ENCODE measurements at places on chromosomes 4 and X.

- no peak for DNase-seq
These were observed 88.8 kb upstream of the FAM9B start for GRCh38 chrX:9122519-9123245.

GRCh38 chr4:39339968-39340367 is 26.2 kb downstream of the RFC1 start:
- no peak for DNase-seq

DNA sequence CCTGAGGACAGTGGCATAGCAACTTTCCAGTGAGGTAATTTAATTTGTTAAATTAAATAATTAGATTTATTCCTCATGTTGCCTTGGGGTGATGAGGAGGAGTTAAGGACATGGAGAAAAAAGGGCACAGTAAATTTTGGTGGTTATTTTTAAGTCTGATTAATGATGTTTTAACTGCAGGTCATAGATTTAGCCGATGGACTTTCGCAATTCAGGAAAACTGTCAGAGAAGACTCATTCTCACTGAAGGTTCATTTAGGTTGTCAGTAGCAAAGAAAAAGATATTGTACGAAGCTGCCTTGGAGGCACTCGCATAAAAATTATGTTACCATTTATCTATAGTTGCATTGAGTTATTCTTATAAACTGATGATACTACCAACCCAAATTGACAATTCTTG is 164.2 kb upstream of the PITX2 start:
- DNase-seq, result no peak

- no peak for DNase-seq
These were observed 743.3 kb upstream of the SLIT2 start for GRCh38 chr4:19508442-19508841.

DNA sequence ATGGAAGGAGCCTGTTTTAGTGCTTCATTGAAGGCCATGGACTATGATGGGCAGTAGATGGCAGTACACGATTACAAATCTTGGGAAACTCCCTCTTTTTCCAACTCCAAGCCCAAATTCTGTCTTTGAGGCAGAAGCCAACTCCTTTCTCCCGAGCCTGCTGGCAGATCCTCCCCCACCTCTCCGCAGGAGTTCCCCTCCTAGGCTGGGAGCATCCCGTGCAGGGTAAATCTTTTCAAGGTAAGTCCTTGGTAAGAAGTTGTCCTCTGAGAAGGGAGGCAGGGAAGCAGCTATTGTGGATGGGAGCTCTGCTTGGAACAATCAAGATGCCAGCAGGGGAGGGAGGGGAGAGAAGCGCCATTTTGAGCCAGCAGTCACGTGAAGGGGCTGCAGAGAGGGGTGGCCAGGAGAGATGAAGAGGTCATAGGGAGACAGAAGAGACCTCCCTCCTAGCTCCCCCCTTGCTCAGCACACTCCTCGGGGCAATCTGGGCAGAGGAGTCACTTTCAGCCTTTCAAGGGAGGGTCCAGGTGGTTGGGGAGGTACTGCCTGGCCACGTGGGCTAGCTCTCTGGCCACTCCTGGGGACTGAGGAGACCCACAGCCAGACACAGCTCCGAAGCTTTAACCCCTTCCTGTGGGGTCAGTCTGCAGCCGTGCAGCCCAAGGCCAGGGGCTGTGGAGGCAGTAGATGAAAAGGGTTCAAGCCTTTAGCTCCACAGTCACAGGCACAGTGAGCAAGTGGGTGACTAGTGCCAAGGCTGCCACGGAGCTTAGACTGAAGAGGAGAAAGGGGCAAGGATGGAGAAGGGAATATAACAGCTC is 9.6 kb downstream of the CC2D2A start:
- DNase-seq, result peak; percentile 81

GRCh38 chr4:160894809-160895208 is 1269.0 kb downstream of the FSTL5 start:
- no peak for DNase-seq

DNA sequence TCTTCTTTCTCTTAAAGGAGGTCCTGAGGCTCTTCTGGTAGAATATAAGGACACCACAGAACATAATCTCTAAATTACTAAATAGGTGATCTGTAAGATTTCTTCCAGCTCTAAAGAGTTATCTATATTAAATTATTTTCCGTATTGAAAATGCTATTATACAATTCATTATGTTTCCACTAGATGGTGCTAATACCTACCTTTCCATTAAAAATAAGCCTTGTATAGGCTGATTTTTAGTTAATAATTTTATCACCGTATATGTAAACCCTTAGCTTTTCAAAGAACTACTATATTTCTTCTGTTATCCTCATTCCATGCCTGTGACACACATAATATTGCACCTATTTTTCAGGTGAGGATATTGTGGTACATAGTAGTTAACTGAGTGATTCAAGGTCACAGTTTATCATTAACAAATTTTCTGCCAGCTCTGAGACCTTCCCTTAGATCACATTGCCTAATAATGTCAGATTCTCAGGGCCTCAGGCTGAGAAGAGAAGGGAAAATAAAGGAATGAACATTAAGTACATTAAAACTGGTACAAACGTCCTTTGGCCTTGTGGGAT is 138.8 kb downstream of the TEX11 start:
- peak; percentile 15 for DNase-seq

- DNase-seq, result no peak
These were observed 113.5 kb upstream of the TMEM164 start for GRCh38 chrX:109889289-109890006.

- DNase-seq, result peak; percentile 38
These were observed at the start of gene NAP1L2 for GRCh38 chrX:73214426-73215094. Gene NAP1L2, minus strand, starts transcription at chrX:73214851. Its CDS starts 359 bp downstream, at chrX:73214492.

- no peak for DNase-seq
These were observed 116.9 kb upstream of the GALNT7 start for GRCh38 chr4:173051716-173052115.

DNA sequence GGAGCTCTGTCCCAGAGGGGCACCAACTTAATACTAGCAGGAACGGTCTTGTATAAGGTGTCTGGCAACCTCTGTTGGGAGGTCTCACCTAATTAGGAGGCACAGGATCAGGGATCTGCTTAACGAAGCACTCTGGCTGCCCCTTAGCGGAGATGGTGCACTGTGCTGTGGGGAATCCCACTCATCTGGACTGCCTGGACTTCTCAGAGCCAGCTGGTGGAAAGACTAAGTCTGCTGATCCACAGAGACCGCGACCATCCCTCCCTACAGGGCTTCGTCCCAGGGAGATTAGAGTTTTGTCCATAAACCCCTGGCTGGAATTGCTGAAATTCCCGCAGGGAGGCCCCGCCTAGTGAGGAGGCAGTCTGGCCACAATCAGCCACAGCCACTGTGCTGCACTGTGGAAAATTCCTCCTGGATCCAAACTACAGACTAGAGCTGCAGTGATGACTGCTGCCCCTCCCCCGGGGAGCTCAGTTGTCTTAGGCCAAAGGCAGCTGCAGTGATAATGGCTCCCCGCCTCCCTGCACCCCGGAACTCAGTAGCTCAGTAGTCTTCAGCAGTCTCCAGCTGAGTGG is 22.0 kb upstream of the ZCCHC4 start:
- no peak for DNase-seq

DNA sequence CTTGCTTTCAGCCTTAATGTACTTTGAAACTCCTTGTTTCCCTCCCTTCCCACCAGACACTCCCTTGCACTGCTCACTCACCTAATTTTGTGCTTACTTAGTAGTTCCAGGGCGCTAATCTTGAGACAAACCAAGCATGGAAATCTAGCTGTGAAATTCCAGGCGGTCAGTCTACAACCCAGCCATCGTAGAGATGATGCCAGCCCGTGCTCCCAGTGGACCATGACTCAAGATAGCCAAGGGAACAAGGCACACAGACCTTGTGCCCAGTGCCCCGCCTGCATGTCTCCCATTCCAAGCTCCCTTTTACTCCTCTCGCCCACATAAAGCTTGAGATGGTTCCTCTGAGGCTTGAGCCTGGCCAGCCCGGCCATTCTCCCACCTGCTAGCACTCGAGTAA is 11.1 kb downstream of the TREX2 start:
- no peak for DNase-seq

DNA sequence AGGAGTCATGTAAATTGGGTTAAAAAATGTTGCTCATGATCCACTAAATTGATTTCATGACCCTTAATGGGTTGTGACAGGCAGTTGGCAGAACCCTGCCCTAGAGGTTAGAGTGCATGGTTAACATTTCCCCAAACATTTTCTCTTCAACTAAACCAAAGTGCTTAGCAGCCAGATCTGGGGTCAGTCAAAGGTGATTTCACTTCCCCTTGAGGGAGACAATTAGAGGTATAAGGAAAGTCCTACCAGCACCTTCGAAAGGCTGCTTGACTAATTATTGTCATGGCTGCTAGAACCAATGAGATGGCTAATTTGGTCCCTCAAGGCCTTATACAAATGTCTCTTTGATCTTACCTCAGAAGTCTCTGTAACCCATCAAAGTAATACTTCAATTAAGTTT is 30.9 kb upstream of the INTS6L start:
- no peak for DNase-seq

- no peak for DNase-seq
These were observed 1282.3 kb upstream of the TENM3 start for GRCh38 chr4:180960743-180961401.

GRCh38 chr4:1177274-1178141 is 5.1 kb upstream of the SPON2 start:
- no peak for DNase-seq

- no peak for DNase-seq
These were observed 88.4 kb downstream of the AFF2 start for GRCh38 chrX:148588649-148589310.

GRCh38 chrX:143429131-143429530 is 88.1 kb downstream of the SPANXN3 start:
- DNase-seq, result no peak

- DNase-seq, result no peak
These were observed 6.1 kb upstream of the SH3BP2 start for GRCh38 chr4:2786794-2787229.

DNA sequence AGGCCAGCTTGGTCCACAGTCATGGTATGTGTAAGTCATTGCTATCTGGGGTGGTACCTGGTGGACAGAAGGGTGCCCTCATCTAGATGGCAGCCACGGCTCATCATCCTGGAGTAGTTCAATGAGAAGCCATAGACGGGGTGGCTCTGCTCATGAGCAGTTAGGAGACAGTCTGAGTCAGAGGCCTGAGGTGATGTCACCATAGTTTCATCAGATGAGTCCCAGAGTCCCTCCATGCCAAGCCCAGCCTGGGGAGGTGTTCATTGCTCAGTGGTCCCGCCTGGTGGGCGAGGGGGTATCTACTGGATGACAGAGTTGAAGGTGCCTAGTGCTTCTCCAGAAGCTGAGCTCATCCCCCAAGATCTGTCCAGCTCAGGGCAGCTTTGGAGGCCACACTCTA is 49.8 kb downstream of the DLG3 start:
- no peak for DNase-seq

- DNase-seq, result no peak
These were observed 678 bp downstream of the DNAAF6 start for GRCh38 chrX:107207089-107207488.

GRCh38 chr4:144709159-144709558 is 63.2 kb downstream of the HHIP start:
- no peak for DNase-seq

DNA sequence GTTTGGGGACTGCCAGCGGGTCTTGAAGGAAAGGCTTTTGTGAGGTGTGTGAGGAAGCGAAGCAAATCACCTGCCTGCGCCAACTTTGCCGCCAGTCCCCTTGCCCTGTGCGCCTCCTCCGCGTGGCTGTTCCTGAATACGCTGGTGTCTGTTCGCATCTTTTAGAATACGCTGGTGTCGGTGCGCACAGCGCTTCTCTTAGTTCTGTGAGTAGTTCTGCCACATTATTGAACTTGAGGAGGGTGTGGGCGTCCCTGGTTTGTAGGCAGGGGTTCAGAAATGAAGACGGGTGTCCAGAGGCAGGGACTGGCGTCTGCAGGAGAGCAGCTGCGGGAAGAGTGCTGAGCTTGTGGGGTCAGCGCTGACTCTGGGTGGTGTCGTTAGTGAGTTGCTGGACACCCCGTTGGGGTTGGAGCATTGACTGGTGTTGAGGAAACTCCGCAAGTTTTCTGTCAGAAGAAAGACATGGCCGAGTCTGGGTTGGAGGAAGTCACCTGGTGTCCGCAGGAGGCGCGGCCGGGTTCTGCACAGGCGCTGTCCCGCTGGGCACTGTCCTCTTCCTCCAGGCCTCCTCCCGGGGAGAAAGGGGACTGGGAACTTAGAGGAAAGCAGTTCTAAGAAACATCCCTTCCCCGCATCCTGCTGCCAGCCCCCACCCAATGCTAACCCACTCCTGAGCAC is 930 bp downstream of the ZNF718 start:
- no peak for DNase-seq

GRCh38 chrX:25519258-25519657 is 503.5 kb upstream of the ARX start:
- no peak for DNase-seq

DNA sequence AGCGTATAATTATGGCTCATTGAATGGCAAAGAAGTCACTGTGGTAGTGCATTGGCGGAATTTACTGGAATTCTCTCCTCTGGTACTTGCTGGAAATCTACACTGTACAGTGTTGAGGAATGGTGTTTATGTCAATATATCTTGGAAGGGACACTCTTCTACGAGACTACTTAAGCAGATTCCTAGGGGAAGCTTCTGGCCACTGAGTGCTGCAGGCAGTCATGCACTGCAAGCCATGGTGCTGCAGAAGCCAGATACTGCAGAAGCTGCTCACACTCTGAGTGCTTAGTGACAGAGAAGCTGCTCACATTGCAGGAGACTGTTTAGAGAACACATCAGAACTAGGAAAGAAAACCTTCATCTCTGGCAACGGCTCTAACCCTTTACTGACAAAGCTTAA is 725.0 kb downstream of the CCSER1 start:
- no peak for DNase-seq

DNA sequence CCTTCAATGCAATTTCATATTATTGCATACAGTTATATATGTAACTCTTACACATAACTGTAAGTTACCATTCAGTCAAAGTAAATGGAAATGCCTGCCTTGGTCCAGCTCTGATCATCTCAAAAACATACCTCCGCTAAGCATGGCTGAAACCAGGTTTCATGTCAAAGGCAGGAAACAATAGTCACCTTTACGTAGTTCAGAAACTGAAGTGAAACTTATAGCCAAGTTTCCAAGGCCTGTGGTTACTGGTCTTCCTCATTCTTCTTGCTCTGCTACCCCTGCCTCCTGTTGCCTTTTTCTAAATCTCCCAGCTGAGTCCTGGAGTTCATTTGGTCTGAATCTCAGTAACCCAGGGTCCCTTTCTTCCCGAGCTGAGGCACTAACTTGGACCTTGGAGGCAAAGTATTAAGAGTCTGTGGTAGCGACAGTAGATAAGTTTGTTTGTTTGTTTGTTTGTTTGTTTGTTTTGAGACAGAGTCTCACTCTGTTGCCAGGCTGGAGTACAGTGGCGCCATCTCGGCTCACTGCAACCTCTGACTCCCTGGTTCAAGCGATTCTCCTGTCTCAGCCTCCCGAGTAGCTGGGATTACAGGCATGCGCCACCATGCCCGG is 30.8 kb downstream of the DAPP1 start:
- no peak for DNase-seq
